ENCODE measurements at places on chromosomes 11 and 22. TPM values are rescaled to one million over a fixed set of nuclear protein-coding genes. Genes with fewer than 3 reads are reported as not detected.

HBE1 gene
- total RNA-seq = not detected

TOB2 gene
- 43.6 TPM for total RNA-seq

TSPAN18 gene
- 1.8 TPM for total RNA-seq

LSP1 gene
- total RNA-seq = 112 TPM

PRAME gene
- total RNA-seq = not detected

CARD16 gene
- total RNA-seq = 8.6 TPM

OR5M8 gene
- not detected for total RNA-seq

MIOX gene
- not detected for total RNA-seq

SVIP gene
- 4.6 TPM for total RNA-seq

DEUP1 gene
- not detected for total RNA-seq

KRTAP5-6 gene
- not detected for total RNA-seq
